ENCODE measurements at places on chromosomes 16 and 17.

- no peak for DNase-seq
Observed at GRCh38 chr16:81409016-81409556, 35.5 kb upstream of the CMIP start.

- no peak for DNase-seq
Observed at GRCh38 chr16:17544304-17544703, 73.5 kb upstream of the XYLT1 start.

GRCh38 chr16:86042996-86043725, 144.2 kb downstream of the IRF8 start:
- DNase-seq: no peak

GRCh38 chr16:9499941-9500593, 408.6 kb downstream of the HAPSTR1 start:
- DNase-seq: no peak

GRCh38 chr17:60534010-60534555, 8.0 kb upstream of the APPBP2 start:
- no peak for DNase-seq

DNA sequence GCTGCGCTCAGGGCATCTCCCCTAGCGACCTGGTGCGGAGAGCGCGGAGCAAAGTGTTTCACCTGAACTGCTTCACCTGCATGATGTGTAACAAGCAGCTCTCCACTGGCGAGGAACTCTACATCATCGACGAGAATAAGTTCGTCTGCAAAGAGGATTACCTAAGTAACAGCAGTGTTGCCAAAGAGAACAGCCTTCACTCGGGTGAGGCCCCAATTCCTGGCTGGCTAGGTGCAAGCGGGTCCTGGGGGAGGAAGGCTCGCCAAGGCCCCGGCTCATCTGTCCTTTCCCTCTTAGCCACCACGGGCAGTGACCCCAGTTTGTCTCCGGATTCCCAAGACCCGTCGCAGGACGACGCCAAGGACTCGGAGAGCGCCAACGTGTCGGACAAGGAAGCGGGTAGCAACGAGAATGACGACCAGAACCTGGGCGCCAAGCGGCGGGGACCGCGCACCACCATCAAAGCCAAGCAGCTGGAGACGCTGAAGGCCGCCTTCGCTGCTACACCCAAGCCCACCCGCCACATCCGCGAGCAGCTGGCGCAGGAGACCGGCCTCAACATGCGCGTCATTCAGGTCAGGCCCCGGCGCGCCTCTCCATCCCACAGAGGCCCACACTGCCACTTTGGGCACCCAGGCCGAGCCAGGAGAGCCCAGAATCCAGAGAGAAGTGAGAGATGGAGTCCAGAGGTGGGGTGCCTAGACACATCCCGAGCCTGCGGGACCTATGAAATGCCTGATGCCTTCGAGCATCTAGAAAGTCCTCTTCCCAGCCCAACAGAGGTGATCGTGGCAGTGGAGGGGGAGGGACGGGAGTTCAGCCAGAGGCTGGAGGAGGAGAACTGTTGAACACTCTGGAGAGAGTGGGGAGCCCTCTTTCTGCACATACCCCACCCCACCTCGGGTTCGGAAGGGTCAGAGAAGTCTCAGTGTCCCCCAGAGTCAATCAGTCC, 3.3 kb downstream of the LHX1 start:
- no peak for DNase-seq

DNA sequence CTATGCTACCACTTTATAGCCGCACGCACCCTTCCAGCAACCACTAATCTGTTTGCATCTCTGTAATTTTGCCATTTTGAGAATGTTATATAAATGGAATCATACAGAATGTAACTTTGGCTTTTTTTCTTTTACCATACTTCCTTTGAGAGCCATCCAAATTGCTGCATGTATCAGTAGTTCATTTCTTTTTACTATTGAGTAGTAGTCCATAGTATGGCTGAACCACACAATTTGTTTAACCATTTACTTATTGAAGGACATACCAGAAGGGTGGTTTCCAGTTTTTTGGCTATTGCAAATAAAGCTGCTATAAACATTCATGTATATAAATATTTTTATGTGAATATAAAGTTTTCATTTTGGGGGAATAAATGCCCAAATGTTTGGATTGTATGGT, 8.8 kb downstream of the TENT4B start:
- DNase-seq: no peak

GRCh38 chr17:72394531-72394930, 273.7 kb downstream of the SOX9 start:
- DNase-seq: no peak

DNA sequence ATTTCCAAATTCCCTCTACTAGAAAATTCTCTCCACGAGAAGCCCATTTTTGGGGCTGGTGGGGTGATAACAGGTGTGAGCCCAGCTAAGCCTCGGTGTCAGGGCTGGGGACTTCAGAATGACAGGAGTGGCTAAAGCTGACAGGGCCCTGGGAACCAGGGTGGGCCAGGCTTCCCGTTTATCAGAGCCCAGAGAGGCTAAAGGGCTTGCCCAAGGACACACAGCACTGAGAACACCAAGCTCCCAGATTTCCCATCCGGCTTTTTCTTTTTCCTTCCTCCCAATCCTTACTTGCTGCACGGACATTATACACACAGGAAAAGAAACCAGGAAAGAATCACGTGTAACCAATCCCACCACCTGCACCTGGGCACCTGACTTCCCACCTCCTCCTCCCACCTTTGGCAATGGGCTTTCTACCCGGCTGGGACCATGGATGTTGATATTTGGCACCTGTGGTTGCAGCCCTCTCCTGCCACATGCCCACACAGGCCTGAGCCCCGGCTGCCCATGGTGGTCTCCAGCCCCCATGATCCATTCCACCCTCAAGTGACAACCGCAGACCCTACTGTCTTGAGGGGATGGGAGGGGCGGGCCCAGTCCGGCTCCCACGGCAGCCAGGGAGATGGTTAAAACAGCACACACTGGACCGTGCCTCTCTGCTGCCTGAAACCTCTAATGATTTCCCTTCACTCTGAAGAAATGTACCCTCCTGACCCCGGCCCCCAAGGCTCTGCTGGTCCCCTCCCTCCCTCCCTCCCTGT, 78.9 kb downstream of the ENGASE start:
- no peak for DNase-seq

GRCh38 chr16:67926181-67926750, 5.4 kb downstream of the CTRL start:
- DNase-seq: no peak

GRCh38 chr16:48113001-48113400, 42.8 kb downstream of the ABCC12 start:
- no peak for DNase-seq

DNA sequence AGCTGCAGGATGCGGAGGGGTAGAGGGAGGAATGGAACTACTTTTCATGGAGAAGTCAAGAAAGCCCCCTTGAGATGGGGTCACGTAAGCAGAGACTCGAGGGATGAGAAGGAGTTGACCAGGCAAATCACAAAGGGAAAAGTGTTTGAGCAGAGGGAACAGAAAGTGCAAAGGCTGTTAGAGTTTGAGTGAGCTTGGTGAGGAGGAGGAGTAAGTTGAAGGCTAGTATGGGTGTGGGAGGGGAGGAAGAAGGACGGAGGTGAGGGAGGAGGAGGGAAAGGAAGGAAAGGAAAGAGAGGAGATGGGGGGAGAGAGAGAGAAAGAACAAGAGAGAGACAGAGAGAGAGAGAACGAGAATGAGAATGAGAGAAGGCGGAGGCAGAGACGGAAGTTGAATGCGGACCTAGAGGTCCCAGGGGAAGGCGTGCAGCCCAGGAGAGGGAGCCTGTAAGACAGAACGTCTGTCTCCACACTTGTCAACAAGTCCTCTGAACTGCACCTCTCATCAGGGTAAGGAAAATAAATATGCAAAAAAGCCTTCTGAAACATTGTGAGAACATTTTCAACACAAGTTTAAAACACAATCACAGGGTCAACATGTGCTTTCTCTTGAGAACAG, 279.8 kb upstream of the EEF2KMT start:
- no peak for DNase-seq

DNA sequence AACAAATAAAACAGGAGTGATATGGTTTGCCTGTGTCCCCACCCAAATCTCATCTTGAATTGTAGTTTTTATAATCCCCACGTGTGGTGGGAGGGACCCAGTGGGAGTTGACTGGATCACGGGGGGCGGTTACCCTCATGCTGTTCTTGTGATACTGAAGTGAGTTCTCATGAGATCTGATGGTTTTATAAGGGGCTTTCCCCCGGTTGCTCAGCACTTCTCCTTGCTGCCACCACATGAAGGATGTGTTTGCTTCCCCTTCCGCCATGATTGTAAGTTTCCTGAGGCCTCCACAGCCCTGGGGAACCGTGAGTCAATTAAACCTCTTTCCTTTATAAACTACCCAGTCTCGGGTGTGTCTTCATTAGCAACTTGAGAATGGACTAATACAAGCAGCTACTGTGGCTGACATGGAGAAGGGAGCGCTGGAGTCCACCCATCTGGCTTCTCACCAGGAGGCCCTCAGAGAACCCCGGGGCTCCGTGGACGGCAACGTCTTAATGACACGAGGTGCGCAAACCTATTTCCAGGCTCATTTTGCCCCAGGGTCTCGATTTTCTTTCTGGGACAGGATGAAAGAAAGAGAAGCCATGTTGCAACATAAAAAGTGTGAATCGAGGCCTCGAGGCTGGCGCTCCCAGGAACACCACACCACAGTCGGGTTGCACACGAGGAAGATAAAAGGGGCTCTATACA, 129.5 kb downstream of the DYNLRB2 start:
- no peak for DNase-seq

DNA sequence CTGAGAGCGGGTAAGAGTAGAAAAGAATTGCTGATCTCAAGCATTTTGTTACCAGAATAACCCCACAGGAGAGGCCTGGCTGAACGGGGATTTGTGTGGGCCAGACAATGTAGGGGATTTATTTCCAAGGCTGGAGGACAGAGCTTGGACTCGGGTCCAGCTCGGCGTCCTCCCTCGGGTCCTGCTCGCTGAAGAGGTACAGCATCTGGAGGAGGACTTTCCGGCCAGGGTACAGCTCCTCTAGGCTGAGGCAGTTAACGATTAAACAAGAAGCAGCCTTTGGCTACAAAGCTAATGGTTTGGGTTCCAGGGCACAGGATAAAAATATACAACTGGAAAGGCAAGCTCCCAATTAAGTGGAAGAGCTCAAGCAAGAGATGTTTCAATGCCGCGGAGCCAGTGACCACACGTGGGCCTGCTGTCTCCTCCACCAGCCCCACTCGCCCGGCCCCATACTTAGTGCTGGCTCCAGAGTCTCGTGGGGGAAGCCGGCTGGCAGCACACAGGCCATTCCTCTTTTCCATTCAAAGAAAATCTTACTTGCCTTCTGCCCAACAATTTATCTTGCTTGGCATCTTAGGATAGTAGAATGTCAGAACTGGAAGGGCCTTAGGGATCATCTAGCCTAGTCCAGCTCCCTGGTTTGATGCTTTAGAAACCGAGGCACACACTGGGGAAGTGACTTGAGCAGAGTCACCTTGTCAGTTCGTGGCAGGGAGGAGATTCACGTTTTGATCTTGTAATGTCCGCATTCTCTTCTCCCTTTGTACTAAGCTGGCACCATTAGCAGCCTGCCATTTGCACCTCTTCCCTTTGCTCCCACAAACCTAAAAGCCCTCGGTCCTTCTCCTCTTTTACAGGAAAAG, 85.9 kb upstream of the TBX2 start:
- DNase-seq: no peak

GRCh38 chr16:48916566-48916965, 306.6 kb upstream of the N4BP1 start:
- no peak for DNase-seq

- DNase-seq: no peak
Observed at GRCh38 chr16:53085931-53086421, 31.2 kb downstream of the CHD9 start.

GRCh38 chr16:30774367-30775130, 12.4 kb downstream of the RNF40 start:
- DNase-seq: no peak

GRCh38 chr17:33712120-33712519, 419.0 kb upstream of the ASIC2 start:
- no peak for DNase-seq

GRCh38 chr17:38628441-38628840, 22.7 kb upstream of the SRCIN1 start:
- DNase-seq: no peak

DNA sequence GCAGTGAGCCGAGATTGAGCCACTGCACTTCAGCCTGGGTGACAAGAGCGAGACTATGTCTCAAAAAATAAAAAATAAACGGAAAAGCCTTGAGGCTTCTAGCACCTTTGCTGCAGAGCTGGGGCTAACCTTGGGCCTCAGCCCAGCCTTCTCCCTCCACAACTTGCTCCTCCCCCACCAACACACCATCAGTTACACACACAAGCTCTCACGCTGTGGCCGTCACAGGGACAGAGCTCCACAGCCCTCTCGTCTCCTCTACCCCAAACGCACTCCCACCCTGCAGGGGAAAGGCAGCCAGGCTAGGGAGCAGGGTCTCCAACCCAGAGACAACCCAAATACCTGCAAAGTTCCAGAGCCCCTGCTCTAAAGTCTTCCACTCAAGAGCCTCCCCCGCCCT, 22.0 kb upstream of the MRPS23 start:
- DNase-seq: no peak

- DNase-seq: no peak
Observed at GRCh38 chr17:5237541-5238016, 2.9 kb upstream of the SCIMP start.

DNA sequence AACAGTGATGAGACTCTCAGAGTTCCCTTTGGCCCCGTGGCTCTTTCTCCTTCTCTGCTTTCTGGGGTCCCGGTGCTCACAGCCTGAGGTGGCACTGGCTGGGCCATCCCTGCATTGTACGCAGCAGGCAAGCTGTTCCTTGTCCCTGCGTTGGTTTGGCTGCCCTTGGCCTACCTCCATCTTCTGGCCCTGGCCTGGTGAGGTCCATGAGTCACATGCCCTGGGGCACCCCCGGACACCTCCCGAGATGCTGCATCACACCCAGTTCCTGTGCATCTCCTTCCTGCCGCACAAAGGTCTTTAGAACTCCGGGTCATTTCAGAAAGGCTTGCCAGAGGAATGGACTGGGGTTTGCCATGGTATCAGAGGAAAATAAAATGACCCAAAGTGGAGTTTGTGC, 9.5 kb downstream of the SULT1A2 start:
- no peak for DNase-seq

DNA sequence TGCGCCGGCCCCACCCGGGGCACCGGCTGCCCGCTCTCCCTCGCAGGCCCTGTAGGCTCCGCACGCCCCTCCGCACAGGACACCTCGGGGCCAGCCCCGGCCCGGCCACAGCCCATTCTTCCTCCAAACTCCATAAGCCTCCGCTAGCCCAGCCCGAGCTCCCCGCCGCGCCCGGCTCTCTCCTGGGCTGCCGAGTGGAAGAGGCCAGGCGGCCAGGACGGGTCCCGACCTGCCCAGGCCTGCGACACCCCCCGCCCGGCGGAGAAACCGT, 397 bp downstream of the NCOR1 start:
- no peak for DNase-seq

DNA sequence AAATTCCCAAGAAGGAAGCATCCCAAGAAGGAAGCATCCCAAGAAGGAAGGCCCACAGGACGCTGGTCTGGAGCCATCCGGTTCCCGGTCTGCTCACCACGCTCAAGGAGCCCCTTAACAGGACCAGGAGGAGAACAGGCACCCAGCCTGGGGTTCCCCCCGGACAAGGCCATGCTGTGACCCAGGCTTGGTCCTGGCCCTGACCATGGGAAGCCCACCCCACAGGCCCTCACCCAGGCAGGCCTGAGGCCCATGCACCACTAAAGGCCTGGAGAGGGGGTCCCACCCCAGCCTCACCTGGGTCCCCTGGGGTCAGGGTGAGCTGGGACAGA, 340 bp upstream of the ENPP7 start:
- DNase-seq: no peak

- DNase-seq: no peak
Observed at GRCh38 chr16:23227529-23227928, 45.0 kb downstream of the SCNN1G start.
